ENCODE measurements at places on chromosomes 4 and X. TPM values are rescaled to one million over a fixed set of nuclear protein-coding genes. Genes with fewer than 3 reads are reported as not detected.

PDCL2 gene
- not detected for total RNA-seq

SPANXN2 gene
- total RNA-seq = not detected

CLTRN gene
- 3.1 TPM for total RNA-seq

CSAG3 gene
- total RNA-seq = not detected

PASD1 gene
- total RNA-seq = not detected

ZFP92 gene
- 0.47 TPM for total RNA-seq

KDR gene
- total RNA-seq = 9.1 TPM

UGT8 gene
- 5.1 TPM for total RNA-seq

BEND4 gene
- not detected for total RNA-seq

TMEM271 gene
- 0.19 TPM for total RNA-seq

EXOC1L gene
- not detected for total RNA-seq

HHIP gene
- 25.3 TPM for total RNA-seq

- no peak for DNase-seq
Observed at GRCh38 chrX:66654411-66654810, 15.5 kb upstream of the EDA2R start.

DNA sequence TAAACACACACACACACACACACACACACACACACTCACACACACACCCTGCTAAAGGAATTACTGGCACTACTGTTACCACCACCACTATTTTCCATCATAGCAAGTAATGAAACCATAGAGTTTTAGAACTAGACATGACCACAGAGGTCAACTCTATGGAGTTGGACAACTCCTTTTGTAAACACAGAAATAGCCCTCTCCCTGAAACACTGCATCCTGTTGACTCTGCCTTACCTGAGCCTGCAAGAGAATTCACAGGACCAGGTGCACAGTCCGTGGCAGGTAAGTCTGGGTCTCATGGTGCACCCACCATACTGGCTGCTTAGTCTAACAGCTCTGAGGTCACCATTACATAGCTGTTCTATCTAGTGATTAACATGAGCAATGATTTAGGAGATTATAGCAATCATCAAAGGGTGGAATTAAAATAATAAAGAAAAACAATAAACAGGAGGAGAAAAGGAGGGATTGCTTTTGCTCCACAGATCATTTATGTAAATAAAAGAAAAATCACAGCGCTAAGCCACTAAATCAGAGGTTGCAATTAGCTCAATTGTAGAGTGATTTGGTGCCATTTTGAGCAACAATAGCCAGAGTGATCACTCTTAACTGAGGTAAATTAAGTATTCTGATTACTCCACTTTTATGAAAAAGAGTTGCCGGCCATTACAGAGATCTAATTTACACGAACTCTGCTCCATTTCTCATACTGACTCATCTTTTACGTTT lies 340.0 kb upstream of the RASGEF1B start:
- DNase-seq = no peak

DNA sequence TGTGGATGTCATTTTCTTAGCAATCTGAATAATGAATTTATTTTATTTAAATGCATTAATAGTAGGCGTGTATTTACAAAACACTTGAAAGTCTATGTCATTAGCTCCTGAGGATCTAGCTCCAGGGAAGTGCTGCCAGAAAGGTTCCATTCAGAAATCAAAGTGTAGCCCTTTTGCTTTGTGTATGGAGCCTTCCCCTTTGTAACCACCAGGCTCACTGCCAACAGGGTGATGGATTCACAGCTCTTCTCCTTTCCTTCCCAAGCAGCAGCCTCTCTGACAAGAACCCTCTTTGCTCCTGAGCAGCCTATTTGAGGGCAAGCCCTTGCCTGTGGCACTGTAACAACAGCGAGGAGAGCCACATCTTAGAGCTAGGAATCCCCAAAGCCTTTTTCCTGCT lies 286.0 kb upstream of the RASGEF1B start:
- no peak for DNase-seq

- DNase-seq = no peak
Observed at GRCh38 chrX:48616576-48616975, 19.3 kb downstream of the WDR13 start.

DNA sequence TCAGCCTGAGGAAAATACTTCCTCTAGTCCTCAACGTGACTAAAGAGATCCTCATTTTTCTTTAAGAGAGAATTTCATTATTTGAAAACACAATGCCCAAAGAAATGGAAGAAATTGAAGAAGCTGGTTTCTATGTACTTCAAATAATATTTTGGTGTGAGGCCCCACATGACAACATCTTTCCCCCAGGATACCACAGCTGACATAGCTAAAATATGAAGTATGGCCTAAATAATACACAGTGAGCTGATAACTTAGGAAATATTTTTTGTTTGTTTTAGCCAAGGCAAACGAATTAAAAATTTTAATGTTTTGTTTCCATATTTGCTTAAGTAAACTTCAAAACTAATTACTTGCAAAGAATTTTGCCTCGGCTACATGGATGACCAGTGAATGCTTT lies 149.2 kb downstream of the CBR4 start:
- no peak for DNase-seq

GRCh38 chr4:60655356-60655755 lies 544.8 kb upstream of the ADGRL3 start:
- DNase-seq = no peak

GRCh38 chr4:10129196-10130177 lies 12.9 kb upstream of the WDR1 start:
- no peak for DNase-seq

- no peak for DNase-seq
Observed at GRCh38 chr4:15568821-15569220, 86.3 kb downstream of the FBXL5 start.

GRCh38 chrX:48538641-48539344 lies 721 bp upstream of the TBC1D25 start:
- DNase-seq = no peak

DNA sequence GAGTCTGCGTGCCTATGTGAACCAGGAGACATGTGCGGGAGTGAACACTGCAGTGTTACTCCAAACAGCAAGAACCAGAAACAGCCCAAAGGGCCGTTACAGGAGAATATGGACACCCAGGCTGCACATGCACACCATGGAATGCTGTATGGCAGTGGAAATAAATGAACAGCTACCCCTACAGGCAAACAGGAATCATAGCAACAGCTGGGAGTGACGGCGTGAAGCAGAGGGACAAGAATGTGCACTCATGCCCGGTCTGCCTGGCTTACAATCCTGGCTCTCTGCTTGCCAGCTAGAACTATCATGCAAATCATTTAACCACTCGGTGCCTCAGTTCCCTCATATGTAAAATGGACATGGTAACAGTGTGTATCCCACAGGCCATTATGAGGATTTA lies 16.6 kb downstream of the GPKOW start:
- no peak for DNase-seq

DNA sequence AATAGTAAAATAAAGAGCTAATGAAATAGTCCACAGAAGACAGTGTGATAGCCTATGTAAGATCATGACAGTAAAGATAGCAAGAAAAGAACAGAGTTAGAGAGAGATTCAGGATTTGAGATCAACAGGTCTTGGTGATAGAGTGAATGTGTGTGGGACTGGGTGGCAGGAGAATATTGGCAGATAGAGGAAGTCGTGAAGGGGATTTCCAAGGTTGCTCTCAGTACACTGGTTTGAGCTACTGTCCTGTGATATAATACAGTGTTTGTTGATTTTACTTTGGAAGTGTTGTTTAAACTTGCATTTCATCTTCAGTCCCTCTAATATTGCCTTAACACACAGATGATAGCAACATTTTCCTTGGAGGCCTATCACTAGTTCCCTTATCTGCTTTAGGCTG lies 44.1 kb downstream of the DTHD1 start:
- no peak for DNase-seq

GRCh38 chrX:2474280-2474962 lies 26.4 kb downstream of the DHRSX start:
- DNase-seq = no peak
